ENCODE measurements at places on chromosomes 13 and 19. TPM values are rescaled to one million over a fixed set of nuclear protein-coding genes. Genes with fewer than 3 reads are reported as not detected.

The DMKN gene
- total RNA-seq: 3.6 TPM

The ZNF135 gene
- 3.4 TPM for total RNA-seq

- peak; percentile 67 for DNase-seq
These were observed 770 bp downstream of the HNRNPM start for GRCh38 chr19:8445488-8446001.

DNA sequence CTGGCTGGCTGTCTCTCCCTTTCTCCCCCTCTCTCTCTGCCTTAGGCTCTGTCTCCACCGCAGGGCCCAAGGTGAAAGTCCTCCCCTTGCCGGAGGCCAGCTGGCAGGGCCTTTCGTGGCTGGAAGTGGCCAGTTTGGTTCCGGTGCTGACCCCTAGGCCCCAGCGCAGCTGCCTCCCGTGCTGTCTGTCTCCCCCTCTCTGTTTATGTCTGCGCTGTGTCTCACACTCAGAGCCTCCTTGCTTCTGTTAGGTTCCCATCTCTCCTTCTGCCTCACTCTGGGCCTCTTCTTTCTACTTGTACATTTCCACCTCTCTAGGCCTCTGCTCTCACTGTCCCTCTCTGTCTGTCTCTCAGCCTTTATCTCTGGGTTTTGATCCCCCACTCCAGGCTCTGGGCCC lies 13.1 kb downstream of the CCDC97 start:
- peak; percentile 64 for DNase-seq

- no peak for DNase-seq
These were observed 278.6 kb upstream of the EDNRB start for GRCh38 chr13:78197231-78197630.

- no peak for DNase-seq
These were observed 5.9 kb downstream of the ADGRE2 start for GRCh38 chr19:14772467-14772866.

Data from Right ventricle myocardium superior (tissue), 1 donor.